ENCODE measurements at places on chromosomes 5 and 9. TPM values are rescaled to one million over a fixed set of nuclear protein-coding genes. Genes with fewer than 3 reads are reported as not detected.

EPB41L4B gene
- total RNA-seq, result 6.5 TPM

KIF24 gene
- 2.8 TPM for total RNA-seq

C5orf58 gene
- not detected for total RNA-seq

HTR4 gene
- 0.22 TPM for total RNA-seq

PKD2L2 gene
- not detected for total RNA-seq

DBH gene
- total RNA-seq, result not detected

PCDHGA10 gene
- 5.1 TPM for total RNA-seq

SPINK13 gene
- total RNA-seq, result 1.6 TPM

ITGA1 gene
- total RNA-seq, result 65.6 TPM

CDH9 gene
- 2.1 TPM for total RNA-seq

STPG3 gene
- total RNA-seq, result 0.38 TPM
